ENCODE measurements at places on chromosomes 3 and 15.

DNA sequence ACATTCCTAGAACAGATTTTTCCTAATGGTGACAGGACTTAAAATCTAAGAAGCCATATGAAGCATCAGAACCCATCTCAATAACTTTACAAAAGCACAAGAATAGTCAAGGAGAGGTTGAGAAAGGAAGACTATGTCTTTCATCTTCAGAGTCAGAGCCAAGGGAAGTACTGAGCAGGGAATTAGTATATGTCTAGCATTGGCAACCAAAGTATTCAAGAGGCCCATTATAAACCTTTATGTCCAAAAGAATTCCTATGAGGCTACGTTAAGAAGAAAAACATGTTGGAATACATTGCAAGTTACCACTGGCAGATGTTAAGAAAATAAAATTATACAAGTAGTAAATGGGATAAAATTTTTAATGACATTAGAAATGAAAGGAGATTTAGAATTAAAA is 150.5 kb downstream of the MAGI1 start:
- no peak for DNase-seq

GRCh38 chr15:46304321-46304720 is 669.5 kb downstream of the SQOR start:
- DNase-seq, result no peak

- no peak for DNase-seq
These were observed 38.3 kb downstream of the PIK3CA start for GRCh38 chr3:179186426-179186825.

GRCh38 chr15:92123962-92124656 is 269.6 kb upstream of the ST8SIA2 start:
- no peak for DNase-seq

DNA sequence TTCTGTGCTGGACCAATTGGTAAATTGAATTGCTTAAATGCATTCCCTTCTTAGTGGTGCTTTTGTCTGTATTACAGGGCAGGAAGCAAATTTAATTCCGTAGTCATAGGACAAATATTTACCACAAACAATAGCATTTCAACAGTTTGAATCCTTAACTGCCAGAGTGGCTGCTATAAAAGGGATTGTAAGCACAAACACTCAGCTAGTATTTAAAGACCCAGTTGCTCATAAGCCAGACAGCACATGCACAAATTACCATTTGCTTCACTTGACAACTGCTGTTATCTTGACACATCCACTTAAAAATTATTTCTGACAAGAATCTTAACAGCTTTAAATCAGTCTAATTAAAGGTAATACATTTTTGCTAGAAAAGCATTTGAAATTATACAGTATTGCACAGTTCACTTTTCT is 490.2 kb upstream of the ADAMTS9 start:
- no peak for DNase-seq

- DNase-seq, result no peak
These were observed 12.6 kb upstream of the SPPL2A start for GRCh38 chr15:50778086-50778485.

GRCh38 chr3:111080413-111080812 is 8.8 kb downstream of the NECTIN3 start:
- DNase-seq, result no peak

All from stimulated activated CD4-positive, alpha-beta T cell treated with anti-CD3 and anti-CD28 coated beads, Interleukin-1b, Interleukin-23, amount 100 ng/mL, for 1 hour (primary cell).